ENCODE measurements at places on chromosomes 6 and 20.

DNA sequence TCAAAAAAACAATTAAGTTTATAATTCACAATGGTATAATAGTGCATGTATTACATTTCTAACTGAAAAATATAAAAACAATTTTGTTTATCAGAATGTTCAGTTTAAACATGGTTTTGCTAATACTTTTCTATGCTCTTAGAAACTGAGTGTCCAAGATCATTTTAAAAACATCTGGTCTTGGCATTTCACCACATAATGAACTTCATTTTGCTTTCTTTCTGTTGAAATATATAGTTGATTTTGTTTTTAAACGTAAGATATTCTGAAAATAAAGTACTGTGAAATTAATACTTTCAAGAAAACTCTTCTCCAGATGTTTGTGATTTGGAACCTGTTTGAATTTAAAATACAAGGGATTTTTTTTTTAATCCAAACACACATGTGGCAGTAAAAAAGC, 264.4 kb downstream of the COL12A1 start:
- no peak for DNase-seq

DNA sequence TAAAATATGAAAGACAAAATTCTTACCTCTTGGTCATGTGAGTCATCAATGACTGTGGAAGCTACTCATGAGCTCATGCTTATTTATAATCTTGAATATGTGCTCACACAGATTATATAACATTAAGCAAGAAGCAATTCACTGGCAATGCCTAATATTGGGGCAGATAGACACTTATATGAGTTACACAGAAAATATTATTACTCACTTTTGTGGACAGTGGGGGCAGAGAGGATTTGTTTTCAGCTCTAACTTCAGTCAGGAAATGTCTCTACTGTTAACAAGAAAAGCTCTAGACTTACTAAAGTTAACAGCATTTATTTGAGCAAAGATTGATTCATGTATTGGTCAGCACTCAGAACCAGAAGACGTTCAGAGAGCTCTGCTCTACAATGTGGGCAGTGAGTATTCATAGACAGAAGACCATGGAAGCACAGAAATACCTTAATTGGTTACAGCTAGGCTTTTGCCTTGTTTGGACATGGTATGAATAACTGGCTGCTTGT, 85.8 kb upstream of the AHI1 start:
- DNase-seq = no peak

- DNase-seq = no peak
Measured at GRCh38 chr20:59988141-59988540, 29.9 kb downstream of the CDH26 start.

DNA sequence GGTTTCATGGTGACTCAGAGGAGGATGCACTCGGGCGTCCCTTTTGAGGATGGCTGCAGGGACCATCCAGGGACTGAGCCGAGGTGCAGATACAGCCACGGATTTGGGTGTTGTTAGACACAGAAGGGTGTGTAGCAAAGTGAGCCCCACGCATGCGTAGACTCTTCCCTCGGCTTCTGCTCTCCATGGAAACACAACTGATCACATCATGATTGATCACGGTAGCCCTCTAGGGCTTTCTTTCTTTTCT, 606 bp upstream of the ULBP1 start:
- DNase-seq = no peak

- DNase-seq = no peak
Measured at GRCh38 chr20:44070139-44070900, 116.7 kb downstream of the JPH2 start.

- no peak for DNase-seq
Measured at GRCh38 chr20:34011275-34011674, 17.6 kb downstream of the RALY start.

GRCh38 chr6:159966981-159967380, 1.9 kb upstream of the IGF2R start:
- DNase-seq = no peak

GRCh38 chr20:7406671-7407070, 533.6 kb downstream of the HAO1 start:
- DNase-seq = no peak

All from stimulated activated CD8-positive, alpha-beta memory T cell treated with anti-CD3 and anti-CD28 coated beads, Interleukin-15, amount 100 ng/mL, for 24 hours (primary cell).